ENCODE measurements at places on chromosomes 7 and 10.

GRCh38 chr10:25682203-25682851 is 251.7 kb upstream of the MYO3A start:
- DNase-seq: peak; percentile 42

GRCh38 chr10:99421233-99421739 is 9.1 kb downstream of the GOT1 start:
- DNase-seq: no peak

DNA sequence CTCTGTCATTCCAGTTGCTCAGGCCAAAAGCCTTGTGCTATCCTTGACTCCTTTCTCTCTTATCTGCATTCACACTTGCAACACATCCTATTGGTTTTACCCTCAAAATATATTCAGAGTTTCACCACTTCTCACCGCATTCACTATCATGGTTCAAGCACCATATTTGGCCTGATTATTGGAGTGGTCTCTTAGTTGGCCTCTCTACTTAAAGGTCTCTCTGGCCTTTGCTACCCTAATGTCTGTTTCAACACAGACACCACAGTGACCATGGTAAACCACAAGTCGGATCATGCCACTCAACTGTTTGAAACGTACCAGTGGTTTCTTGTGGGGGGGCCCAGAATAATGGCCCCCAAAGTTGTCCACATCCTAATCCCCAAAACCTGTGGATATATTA is 15.2 kb upstream of the PDZD8 start:
- DNase-seq: no peak

DNA sequence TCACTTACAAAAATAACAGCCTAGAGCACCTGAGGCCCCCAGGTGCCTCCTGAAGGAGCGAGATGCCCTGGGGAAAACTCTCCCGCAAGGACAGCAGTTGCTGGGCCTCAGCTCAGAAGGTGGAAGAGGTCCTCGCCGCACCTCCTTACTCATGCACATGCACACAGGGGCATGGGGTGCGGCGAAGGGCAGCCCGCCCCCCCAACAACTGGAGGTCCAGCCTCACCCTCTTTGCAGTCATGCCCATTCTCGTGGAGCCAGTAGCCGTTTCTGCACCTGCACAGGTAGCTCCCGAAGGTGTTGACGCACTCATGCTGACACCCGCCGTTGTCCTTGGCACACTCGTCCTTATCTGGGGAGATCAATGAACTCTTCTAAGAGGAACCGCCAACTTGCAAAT is 19.9 kb upstream of the OPALIN start:
- no peak for DNase-seq

DNA sequence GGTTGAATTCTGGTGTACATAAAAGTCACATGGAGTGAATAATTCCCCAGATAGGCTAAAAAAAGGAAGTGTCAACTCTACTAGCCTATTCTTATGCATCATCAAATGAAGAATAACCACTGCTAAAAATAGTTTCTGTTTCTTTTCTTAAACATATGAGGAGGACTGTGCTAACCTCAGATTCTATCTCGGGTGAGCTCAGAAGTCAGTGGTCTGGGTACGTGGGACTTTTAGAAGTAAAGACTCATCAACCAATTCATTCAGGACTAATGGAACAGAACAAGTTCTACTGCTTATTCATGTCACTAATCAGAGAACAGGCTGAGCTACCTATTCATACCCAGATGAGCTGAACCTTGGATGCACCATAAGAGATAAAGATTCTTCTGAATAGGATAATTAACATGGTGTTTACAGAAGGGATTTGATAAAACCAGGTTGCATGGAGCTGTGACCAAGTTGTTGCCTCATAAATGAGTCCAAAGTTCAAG is 9.5 kb upstream of the ASAH2 start:
- DNase-seq: no peak

DNA sequence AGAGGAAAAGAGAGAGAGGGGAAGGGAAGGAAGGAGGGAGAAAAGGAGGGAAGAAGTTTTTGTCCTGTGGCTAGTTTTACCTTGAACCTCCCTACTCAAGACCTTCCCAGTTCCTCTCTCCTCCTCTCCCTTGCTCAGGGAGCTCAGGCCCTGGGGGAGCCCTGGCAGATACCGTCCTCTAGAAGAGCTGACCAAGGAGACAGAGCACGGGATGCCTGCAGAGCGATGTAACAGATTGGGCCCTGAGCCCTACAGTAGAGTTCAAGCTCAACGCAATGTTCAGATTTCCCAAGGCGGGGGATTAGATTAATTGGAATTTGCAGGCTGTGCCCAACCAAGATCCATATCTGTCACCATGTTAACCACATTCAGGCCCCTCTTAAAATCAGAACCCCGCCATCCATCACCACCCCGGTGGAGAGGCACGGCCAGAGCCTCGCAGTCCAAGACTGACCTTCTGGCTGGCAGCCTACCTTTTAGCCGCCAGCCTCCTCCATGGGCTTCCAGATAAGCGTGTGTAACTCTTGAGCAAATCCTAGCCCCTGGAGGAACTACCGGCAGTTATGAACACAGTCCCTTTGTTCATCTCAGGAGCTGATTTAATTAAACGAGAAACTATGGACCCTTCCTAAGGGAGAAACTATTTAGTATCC is 70.6 kb downstream of the KCNMA1 start:
- no peak for DNase-seq

- no peak for DNase-seq
Observed at GRCh38 chr10:12795315-12796110, 206.0 kb downstream of the CCDC3 start.

- no peak for DNase-seq
Observed at GRCh38 chr10:123576706-123577105, 89.4 kb upstream of the GPR26 start.

GRCh38 chr7:36565792-36566356 is 158.4 kb downstream of the AOAH start:
- no peak for DNase-seq

GRCh38 chr7:7851381-7851780 is 117.2 kb upstream of the GLCCI1 start:
- no peak for DNase-seq

DNA sequence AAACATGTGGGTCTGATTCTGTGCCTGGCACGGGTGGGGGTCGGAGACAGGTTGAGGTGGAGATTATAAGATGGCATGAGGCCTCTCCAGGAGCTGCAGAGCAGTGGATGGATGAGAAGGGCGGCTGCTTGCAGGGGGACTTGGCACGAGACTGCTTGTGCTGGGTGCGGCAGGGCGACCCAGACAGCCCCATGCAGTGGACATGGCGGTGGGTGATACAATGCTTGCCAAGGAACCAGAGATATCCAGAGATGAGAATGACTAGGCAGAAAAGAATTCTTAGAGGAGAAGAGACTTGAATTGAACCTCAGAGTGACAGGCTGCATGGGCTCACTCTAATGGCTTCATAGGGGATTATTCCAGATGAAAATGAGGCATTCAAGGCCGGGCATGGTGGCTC is 145.4 kb downstream of the NEURL1 start:
- DNase-seq: no peak

DNA sequence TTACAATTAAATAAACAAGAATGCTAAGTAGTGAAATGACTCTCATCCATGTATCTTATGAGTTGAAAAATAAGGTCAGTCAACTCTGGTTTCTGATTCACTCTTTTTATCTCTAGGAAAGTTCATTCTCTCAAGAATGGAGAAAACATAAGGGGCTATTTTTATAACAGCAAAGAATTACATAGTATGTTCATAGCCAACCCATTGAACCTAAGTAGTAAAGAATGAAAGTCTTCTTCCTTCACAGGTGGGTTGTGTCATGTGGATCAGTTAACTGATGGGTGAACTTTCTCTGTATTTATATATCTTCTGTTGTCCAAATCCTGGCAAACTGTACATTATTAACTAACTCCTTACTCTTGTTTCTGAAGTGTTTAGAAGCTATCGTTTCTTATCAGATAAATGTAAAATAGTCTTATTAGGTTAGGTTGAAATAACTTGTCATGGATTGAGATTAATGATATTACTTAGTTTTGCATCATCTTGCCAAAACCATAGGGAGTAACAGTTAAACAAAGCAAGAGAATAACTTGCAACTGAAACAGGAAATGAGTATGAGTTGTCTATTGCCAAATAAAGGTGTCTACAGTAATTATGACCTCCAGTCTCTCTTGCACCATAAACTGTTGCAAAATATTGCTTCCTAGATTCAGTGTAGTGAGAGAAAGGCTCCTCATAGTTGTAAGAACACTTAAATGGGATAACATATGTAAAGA is 86.8 kb downstream of the ANKRD7 start:
- DNase-seq: no peak

DNA sequence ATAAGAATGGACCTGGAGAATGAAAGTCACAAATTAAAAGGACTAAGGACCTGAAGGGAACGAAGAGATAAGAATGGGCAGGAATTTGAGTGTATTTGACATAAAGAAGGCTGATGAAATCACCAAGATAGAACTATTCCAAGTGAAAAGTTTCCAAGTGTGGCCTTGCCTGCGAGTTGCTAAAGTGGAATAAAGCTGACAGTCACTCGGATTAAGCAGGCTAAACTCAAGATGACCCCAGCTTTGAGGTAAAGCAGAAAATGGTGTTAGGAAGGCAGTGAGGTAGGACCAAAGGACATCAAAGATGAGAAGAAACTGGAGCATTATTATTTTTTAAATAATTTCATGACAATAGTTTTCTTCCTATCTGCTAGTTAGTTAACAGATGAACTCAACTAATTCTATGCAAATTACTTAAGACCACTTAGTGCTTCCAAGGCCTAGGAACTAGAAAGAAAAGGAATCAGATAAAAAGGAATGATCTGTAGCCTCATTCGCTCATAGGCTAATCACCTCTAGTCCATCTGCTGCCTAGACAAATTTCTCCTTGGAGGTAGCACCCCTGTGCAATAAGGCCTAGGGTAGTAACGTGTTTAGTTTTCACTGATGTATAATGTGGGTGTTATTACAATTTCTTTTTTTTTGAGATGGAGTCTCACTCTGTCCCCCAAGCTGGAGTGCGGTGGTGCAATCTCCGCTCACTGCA is 34.5 kb downstream of the EZH2 start:
- no peak for DNase-seq

DNA sequence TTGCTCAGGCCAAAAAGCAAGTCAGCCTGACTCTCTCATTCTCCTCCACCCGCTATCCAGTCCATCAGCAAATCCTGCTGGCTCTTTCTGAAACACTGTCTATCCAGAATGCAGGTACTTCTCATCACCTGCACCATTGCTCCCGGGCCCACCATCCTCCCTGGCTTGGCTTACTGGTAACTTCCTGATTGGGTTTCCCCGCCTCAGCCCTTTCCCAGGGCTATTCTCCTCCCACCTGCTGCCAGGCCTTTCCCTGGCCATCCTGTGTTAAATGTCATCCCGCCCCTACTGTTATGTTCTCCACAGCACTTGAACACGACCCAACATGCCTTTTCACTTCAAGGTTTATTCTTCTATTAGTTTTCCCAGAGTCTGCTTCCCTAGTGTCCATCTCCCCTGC is 124.0 kb downstream of the CNNM2 start:
- DNase-seq: no peak

DNA sequence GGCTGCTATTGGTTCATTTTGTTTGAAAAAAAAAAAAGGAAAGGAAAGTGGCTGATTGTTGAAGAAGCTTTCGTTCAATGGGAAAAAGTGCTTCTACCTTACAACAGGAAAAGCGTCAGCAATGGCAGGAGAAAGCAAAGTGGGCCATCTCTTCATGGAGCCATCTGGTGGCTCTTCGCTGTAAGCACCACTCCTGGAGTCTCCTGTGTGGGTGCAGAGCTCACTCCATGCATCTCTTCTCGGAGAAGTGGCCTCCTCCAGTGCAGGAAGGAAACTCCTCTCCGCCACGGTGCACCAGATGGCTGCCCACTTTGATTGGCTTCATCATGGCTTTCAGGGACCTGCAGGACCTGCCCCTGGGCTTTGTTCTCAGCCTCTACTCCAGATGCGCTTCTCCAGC is 250.9 kb downstream of the PTEN start:
- DNase-seq: no peak

DNA sequence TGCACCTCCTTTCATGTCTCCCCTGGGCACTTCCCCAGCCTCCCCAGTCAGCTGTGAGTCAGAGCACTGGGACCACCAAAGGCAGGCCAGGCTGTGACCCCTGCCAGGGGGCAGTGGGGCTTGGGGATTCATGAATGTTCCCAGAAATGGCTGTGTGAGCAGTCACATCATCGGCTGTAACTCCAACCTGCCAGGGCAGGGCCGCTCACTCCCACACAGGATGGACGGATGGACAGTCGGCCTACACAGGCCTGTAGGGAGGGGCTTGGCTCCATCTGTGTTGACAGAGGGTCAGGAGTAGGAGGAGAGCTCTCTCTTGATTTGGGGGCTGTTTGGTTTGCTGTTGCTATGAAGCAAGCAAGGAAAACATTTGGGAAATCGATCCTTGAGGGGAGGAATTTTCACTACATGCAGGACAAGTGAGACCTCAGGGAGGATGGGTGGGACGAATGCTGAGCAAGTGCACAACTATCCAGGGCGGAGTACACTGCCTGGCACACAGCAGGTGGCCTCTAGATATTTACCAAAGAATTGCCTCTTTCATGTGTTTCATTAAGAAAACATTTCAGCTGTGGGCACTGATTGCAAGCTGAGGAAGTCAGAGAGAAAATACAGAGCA is 2.9 kb upstream of the IGFBP1 start:
- DNase-seq: no peak

DNA sequence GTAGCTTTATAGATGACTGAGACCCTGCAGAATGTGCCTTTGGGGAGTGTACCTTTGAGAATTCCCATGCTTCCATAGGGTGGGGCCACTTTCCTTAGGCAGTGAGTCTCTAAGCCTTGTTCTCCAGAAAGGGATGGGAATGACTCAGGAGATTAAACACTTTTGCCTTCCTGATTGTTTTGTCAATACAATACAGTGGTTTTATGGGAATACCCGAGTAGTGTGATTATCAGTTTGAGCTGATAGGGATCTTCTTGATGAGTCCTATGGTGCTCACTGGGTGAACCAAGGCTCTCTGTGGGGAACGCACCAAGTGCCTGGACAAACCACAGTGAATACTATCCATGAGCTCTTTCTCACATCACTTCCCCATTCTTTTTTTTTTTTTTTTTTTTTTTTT is 6.3 kb downstream of the MYOF start:
- DNase-seq: no peak

GRCh38 chr10:26540601-26541000 is 102.5 kb downstream of the APBB1IP start:
- DNase-seq: peak; percentile 47
